Stimulated activated CD4-positive, alpha-beta T cell treated with anti-CD3 and anti-CD28 coated beads, Interleukin-2, amount 100 ng/mL, for 48 hours (primary cell): ENCODE measurements at places on chromosomes 11 and 22.

DNA sequence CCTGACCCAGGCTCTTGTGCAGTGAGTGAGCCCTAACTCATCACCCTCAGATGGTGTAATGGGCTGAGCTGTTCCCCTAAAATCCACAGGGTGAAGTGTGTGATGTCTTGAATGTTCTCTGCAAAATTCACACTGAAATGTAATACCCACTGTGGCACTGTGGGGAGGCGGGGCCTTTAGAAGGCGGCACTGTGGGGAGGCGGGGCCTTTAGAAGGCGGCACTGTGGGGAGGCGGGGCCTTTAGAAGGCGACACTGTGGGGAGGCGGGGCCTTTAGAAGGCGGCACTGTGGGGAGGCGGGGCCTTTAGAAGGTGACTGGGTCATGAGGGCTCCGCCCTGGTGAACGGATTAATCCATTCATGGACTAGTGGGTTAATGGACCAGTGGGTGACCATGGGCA, 33.0 kb downstream of the CHID1 start:
- DNase-seq: no peak

DNA sequence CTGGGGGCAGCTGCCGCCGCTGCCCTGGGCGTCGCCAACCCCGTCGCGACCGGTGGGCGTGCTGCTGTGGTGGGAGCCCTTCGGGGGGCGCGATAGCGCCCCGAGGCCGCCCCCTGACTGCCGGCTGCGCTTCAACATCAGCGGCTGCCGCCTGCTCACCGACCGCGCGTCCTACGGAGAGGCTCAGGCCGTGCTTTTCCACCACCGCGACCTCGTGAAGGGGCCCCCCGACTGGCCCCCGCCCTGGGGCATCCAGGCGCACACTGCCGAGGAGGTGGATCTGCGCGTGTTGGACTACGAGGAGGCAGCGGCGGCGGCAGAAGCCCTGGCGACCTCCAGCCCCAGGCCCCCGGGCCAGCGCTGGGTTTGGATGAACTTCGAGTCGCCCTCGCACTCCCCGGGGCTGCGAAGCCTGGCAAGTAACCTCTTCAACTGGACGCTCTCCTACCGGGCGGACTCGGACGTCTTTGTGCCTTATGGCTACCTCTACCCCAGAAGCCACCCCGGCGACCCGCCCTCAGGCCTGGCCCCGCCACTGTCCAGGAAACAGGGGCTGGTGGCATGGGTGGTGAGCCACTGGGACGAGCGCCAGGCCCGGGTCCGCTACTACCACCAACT, 1.0 kb downstream of the FUT4 start:
- no peak for DNase-seq

DNA sequence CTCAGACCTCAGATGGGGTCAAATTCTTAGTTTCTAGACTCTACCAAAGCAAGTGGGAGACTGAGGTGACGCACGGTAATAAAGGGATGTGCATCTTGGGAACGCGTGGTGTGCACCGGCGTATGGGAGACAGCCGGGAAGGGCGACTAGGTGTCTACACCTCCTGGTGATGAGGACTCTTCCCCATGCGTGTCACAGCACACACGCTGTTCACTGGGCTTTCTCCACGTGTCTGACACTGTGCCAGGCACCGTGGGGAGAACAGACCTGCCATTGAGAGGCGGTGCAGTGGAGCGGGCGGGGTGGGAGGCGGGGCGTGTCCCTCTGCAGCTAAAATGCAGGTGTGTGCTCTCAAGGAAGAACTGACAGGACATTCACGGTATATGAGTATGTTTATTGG, 5.3 kb downstream of the FXYD6 start:
- no peak for DNase-seq

GRCh38 chr22:42022162-42022847, 23.7 kb downstream of the WBP2NL start:
- DNase-seq: no peak

DNA sequence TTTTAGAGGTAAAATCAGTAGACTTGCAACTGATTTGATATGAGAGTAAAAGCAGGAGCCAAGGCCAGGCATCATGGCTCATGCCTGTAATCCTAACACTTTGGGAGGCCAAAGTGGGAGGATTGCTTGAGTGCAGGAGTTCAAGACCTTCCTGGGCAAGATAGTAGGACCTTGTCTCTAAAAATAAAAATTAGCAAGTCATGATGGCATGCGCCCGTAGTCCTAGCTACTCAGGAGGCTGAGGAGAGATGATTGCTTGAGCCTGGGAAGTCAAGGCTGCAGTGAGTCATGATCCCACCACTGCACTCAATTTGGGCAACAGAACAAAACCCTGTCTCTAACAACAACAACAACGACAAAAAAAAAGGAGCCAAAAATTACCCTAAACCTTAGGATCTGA, 13.5 kb downstream of the SGSM3 start:
- DNase-seq: no peak

DNA sequence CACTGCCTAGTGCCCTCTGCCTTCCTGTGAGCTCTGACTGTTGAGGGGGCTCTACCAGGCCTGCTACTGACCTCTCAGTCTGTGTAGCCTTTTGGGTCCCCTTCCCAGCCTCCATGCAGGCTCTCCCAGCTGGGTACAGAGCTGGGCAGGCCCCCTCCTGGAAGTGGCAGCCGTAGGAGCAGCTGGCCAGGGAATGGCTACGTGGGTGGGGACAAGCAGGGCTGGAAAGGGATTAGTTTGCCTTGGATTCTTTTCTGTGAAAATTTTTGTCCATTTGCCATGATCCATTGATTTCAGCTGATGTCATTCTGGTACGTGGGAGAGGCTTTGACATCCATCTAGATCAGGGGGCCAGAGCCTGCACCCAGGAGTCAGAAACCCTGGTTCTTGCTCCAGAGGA, 23.9 kb upstream of the NECTIN1 start:
- no peak for DNase-seq

- no peak for DNase-seq
Observed at GRCh38 chr11:118939953-118940598, 14.3 kb upstream of the BCL9L start.

GRCh38 chr11:61349189-61349751, 12.4 kb downstream of the CYB561A3 start:
- no peak for DNase-seq

DNA sequence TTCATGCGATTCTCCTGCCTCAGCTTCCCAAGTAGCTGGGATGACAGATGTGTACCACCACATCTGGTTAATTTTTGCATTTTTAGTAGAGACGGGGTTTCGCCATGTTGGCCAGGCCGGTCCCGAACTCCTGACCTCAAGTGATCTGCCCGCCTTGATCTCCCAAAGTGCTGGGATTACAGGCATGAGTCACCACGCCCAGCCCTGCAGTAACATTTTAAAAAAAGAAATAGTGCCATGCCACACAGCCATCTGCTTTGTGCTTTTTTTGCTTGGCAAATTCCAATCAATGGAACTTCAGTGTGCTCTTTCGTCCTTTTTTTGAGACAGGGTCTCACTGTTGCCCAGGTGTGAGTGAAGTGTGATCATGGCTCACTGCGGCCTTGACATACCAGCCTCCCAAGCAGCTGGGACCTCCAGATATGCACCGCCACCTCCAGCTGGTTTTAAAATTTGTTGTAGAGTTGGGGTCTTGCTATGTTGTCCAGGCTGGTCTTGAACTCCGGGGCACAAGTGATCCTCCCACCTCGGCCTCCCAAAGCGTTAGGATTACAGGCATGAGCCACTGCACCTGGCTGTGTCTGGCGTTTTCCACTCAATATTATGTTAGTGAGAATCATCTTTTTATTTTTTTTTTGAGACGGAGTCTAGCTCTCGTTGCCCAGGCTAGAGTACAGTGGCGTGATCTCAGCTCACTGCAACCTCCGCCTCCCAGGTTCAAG, 1.8 kb upstream of the CHADL start:
- DNase-seq: no peak

DNA sequence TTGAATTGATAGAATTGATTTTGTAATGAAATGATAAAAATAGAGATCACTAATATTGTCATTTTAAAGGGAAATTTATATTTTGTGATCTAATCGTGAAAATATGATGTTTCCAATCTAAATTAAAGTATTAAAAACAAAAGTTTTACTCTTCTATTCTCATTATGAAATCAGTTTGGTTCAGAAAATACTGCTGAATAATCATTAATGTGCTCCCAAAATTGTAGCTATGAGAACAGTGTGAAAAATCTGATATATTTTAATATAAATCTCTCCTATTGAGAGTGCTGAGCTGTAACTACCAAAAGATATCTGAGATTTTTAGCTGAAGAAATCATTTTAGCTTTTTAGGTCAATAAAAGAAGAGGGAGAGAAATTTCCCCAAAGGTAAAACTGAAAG, 287.5 kb upstream of the ANO3 start:
- no peak for DNase-seq

DNA sequence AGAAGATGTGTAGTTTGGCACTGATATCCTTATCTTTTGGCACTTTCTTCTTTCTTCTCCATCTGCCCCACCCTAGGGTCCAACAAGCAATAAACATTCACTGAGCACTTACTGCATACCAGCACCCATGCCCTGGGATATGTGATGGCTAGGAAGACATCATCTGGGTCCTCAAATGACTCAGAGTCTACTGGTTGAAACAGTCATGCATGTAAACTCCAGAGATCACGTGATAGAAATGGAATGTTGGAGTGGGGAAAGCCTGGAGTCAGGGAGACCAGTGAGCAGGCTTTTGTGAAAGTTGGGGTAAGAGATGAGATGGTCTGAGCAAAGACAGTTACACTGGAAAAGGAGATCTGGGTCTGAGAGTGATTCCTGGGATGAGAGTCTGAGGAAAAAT, 724.9 kb upstream of the TENM4 start:
- DNase-seq: no peak

DNA sequence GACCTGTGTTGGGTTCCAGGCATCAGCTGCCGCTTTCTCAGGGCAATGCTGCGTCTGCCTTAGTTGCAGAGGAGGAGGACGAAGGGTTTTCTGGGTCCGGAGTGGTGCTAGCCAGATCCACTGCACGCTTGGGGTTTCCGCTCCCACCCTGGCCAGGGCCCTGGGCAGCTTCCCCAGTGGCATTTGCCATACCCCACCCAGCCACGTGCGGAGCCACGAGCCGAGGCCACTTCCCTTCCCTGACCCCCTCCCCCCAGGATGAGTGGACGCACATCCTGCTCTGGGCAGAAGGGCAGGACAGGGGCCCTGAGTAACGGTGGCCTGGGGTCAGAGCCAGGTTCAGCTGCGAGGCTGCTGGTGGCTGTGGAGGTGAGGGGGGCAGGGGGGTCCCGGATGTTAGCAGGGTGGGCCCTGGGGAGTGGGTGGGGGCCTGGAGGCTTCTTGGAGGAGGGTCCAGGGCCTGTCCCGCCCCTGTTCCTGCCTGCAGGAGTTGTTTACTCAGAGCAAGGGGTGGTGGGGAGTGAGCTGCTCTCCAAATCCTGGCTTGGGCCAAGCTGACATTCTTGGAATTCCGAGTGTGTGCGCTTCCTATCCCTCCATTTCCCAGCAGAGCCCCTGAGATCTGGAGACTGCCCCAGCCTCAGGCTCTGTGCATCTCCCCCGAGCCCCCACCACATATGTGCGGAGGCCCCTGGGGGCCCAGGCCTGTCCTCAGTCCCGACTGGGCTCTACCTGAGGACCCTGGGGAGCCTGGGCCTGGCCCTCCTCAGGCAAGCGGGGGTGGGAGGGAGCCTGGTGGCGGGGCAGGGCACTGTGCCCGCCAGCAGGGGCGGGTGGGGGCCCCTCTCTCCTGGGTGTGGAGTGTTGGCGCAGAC, 1.4 kb downstream of the TSPAN4 start:
- no peak for DNase-seq

DNA sequence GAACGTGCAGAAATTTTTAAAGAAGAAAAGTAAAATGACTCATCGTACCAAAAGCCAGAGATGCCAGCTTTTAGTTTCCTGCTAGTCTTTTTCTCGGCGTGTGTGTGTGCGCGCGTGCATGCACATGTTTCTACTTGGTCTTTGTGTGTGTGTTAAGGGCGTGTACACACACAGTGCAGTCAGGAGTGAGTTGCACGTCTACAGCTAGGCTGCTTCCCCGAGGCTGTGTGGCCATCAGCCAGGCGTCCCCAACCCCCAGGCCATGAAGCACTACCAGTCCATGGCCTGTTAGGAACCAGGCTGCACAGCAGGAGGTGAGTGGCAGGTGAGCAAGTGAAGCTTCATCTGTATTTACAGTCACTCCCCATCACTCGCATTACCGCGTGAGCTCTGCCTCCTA, 36.4 kb downstream of the KCNQ1 start:
- no peak for DNase-seq

DNA sequence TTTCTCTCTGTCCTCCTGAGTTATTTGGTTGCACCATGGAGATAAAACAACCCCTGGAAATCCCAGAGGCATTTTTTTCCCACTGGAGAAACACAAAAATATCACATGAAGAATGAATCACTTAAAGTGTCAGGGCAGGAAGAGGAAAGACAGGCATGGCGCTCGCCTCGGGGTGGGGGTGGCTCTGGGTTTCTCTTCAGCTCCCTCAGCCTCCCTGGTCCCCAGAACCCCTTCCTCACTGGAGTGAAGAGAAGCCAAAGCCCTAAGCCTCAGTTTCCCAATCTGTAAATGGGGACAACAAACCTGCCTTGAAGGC, 938 bp downstream of the SHISAL1 start:
- DNase-seq: no peak

GRCh38 chr22:42938976-42939375, 76.0 kb downstream of the PACSIN2 start:
- no peak for DNase-seq

- DNase-seq: no peak
Observed at GRCh38 chr11:36098853-36099375, 155.1 kb downstream of the LDLRAD3 start.

DNA sequence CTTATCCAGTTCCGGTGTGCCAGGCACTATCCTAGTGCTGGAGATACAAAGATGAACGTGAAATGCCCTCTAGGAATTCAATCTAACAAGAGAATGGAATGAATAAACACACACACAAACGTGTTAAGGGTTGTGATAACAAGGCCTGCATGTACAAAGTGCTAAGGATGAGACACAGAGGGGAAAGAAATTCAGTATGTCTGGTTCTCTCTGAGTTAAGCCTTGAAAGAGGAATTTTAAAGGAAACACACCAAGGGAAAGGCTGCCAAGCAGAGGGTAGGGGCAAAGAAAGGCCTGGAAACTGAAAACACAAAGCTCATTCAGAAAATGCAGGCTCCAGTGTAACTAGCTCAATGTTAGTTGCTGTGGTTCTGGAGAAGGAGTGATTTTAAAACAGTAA, 4.2 kb downstream of the CHKA start:
- DNase-seq: no peak
